ENCODE measurements at places on chromosomes 3 and 15. TPM values are rescaled to one million over a fixed set of nuclear protein-coding genes. Genes with fewer than 3 reads are reported as not detected.

TMC3 gene
- not detected for total RNA-seq

GOLGA8T gene
- not detected for total RNA-seq

- peaks cover 6% of the 10 kb centered on the region for H3K27me3 ChIP-seq
- H3K4me1 ChIP-seq = peaks cover 2% of the 10 kb centered on the region
- H3K27ac ChIP-seq = no peak overlapping the region
Measured at GRCh38 chr3:189800436-189800835, 169.2 kb downstream of the TP63 start.

DNA sequence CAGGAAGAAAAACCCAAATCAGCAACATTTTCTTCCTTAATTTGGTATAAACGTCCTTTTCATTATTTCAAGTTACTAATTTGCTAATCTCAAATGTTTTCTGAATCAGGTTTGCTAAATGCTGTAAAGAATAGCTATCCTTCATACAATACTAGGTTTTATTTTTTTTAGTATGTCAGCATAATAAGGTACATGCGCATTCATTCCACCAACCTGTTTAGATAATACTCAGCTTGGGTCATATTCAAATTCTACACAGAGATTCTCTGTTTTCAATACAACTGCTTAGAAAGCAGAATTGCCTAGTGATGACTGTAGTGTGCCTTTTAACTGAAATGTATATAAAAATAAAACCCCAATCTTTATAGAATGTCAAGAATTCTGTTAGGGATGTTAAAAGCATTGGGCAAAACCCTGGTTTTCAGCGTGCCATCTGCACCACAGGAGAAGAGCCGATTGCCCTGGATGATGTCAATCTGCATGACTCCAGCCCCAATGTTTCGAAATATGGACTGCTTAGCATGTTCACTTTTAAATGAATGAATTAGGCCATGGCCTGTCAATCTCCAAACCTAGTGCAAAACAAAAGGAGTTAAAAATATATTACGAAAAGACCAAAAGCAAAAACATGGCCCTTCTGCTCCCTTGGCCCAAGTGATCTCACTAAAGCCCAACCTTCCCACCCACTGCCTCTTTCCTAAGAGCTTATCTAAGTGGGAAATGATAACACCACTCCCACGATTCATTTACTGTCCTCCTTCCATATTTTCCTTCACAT lies 107.4 kb downstream of the GLDN start:
- H3K4me1 ChIP-seq = peaks cover 9% of the 10 kb centered on the region
- H3K27ac ChIP-seq = no peak overlapping the region
- no peak for DNase-seq
- H3K36me3 ChIP-seq = no peaks in the 10 kb centered on the region
- H3K4me3 ChIP-seq = no peak overlapping the region

DNA sequence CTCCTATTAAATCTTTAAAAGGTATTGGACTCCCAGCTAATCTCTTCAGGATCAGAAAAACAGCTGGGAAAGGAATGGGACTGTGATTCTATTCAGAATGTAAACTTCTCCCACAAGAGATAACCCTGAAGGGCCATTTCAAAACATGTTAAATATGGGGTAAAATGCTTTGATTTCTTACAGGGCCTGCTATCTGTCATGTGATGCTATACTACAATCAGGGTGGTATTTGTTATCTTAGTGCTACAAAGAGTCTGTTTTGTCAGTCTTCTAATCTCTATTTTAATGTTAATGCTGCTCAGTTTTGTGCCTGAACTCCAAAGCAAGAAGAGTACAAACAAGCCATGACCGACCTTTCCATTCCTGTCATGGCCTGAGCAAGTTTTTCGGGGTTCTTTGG lies 186.9 kb downstream of the TBC1D5 start:
- no peak for DNase-seq
- H3K4me3 ChIP-seq = no peak overlapping the region
- H3K4me1 ChIP-seq = no peaks in the 10 kb centered on the region
- H3K27ac ChIP-seq = no peak overlapping the region
- H3K36me3 ChIP-seq = no peaks in the 10 kb centered on the region
- no peaks in the 10 kb centered on the region for H3K27me3 ChIP-seq

GRCh38 chr3:47456984-47457383 lies 18.8 kb downstream of the SCAP start:
- H3K4me3 ChIP-seq = no peak overlapping the region
- H3K36me3 ChIP-seq = peaks cover 23% of the 10 kb centered on the region
- no peak for DNase-seq
- H3K27me3 ChIP-seq = no peaks in the 10 kb centered on the region

- H3K27me3 ChIP-seq = no peaks in the 10 kb centered on the region
- H3K36me3 ChIP-seq = no peaks in the 10 kb centered on the region
- H3K4me3 ChIP-seq = no peak overlapping the region
- H3K27ac ChIP-seq = no peak overlapping the region
Measured at GRCh38 chr3:54831112-54831511, 96.7 kb downstream of the LRTM1 start.

GRCh38 chr3:46413951-46414350 lies 6.9 kb downstream of the CCRL2 start:
- H3K4me1 ChIP-seq = peaks cover 9% of the 10 kb centered on the region
- no peak for DNase-seq
- no peak overlapping the region for H3K27ac ChIP-seq

Data from activated T-helper 2 cell treated with anti-CD3 and anti-CD28 coated beads, Interferon-gamma antibody, Interleukin-2, Interleukin-4, amounts not matched to agents 10 μg/mL and 5 μg/mL and 100 μg/mL, durations not matched to agents 14 hours and 24 hours and 36 hours (primary cell).